SK-N-MC (cell line): ENCODE measurements at places on chromosomes 11 and 22.
A peak's percentile ranks its signal among the peaks of the same experiment; 100 is the strongest.

- no peak for DNase-seq
Observed at GRCh38 chr11:104916442-104916841, 18.2 kb upstream of the CASP12 start.

DNA sequence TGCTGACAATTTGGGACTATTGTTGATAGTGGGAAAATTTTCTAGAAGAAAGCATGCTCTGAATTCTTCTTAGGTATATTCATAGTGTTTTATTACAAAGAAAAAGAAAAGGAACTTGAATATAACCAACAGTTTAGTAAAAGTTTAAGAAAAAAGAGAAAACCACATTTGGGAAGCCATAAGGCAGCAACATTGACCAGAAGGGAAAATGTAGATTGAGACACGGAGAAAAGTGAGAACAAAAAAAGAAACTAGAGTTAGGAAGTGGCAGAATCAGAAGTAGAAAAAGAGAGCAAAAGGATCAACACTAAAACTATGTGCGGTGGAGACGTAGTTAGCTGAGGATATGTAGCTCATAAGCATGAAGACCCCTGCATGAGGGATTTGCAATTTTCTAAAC, 1398.2 kb downstream of the LRRC4C start:
- DNase-seq = no peak

DNA sequence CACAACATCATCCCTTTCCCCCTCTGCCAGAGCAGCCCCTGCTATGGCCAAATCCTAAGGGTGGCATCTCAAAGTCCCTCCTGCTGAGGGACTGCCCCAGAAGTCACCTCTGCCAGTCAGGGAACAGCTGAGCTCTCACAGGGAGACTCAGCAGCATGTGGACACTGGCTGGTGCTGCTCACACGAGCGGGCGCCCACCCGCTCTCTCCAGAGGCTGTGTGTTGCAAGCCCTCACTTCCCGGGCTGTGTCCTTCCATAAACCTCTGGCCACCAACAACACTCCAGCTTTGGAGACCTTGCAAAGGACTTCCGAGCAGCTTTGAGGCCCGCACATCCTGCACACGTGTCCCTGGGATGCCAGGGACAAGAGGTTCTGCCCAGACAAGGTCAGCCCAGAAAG, 2.8 kb downstream of the IGSF9B start:
- no peak for DNase-seq

GRCh38 chr11:783581-784015, 6.3 kb downstream of the CEND1 start:
- peak; percentile 18 for DNase-seq

DNA sequence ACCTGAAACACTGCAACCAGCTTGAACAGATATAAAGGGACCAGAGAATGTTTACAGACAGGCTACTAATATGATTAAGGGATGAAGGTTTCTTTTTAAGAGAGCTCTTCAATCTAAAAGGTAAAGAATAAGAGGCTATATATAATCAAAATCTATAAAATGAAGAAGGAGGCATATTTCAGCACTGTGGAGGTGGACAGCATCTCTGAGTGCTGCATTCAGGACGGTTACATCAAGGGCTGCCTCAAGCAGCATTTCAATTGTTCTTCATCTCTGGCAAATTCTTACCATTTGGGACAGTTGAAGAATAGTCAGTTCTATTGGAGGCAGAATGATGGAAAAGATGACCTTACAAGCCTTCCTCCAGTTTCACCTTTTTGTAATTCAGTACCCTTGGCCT, 139.6 kb upstream of the LMO1 start:
- no peak for DNase-seq

DNA sequence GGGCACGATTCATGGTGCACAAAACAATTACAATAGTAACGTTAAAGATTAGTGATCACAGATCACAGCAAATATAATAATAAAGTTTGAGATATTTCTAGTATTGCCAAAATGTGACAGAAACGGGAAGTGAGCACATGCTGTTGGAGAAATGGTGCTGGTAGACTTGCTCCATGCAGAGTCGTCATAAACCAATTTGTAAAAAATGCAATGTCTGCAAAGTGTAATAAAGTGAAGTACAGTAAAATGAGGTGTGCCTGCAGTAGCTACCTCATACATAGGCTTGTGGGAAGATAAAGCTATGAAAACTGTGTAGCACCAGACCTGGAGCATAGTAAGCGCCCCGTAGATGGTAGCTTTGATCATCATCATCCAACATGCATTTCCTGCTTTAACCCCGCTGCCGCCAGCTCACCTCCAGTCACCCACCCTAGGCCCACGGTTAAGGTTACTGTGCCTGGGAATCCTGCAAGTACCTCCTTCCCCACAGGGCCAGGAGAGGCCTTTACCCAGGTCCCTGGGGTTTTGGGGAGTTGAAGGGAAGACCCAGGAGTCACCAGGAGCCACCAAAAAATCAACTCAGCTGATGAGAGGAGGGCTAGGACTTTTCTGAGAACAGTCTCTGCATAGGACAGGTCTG, 59.2 kb downstream of the MYO7A start:
- DNase-seq = no peak

GRCh38 chr11:130478204-130478701, 29.8 kb downstream of the ADAMTS15 start:
- no peak for DNase-seq

DNA sequence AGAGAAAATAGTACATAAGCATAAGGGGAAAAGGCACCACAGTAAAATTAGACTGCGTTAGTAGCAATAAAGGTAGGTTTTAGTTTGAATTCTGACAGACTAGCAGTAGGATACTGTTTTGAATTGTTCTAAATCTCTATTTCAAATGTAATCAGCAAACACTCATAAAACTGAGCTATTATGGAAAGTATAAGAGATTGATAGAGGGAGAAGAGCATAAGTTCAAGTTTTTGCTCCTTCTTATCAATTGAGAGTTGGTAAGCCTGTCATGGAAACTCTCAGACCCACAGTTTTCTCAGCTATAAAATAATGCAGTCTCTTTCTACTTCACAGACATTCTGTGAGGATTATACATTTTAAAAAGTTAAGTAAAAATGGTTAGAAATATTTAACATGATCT, 840.2 kb upstream of the CNTN5 start:
- DNase-seq = no peak
